Camera-type eye (tissue), 1 donor: ENCODE measurements at places on chromosomes 2 and 18. TPM values are rescaled to one million over a fixed set of nuclear protein-coding genes. Genes with fewer than 3 reads are reported as not detected.

MAB21L4 gene
- total RNA-seq = 0.77 TPM

BMP10 gene
- not detected for total RNA-seq

ZNG1B gene
- total RNA-seq = 59.5 TPM

IL1R2 gene
- total RNA-seq = 1.0 TPM

IL18RAP gene
- 0.33 TPM for total RNA-seq

ADAM23 gene
- 9.5 TPM for total RNA-seq

GBX2 gene
- total RNA-seq = 0.49 TPM

SFT2D3 gene
- 12.0 TPM for total RNA-seq

NT5C1B gene
- total RNA-seq = not detected

LBH gene
- 127 TPM for total RNA-seq

MEIS1 gene
- total RNA-seq = 159 TPM

ACADL gene
- total RNA-seq = 3.7 TPM

REG3G gene
- total RNA-seq = not detected

DSEL gene
- 32.9 TPM for total RNA-seq

PDE11A gene
- total RNA-seq = 4.4 TPM

ERCC3 gene
- 78.1 TPM for total RNA-seq

TNFRSF11A gene
- 3.9 TPM for total RNA-seq

LINC00305 gene
- not detected for total RNA-seq

VPS4B gene
- 41.8 TPM for total RNA-seq

C2orf66 gene
- total RNA-seq = 0.55 TPM

CYBRD1 gene
- total RNA-seq = 119 TPM

UGT1A8 gene
- total RNA-seq = not detected

ITPRIPL1 gene
- total RNA-seq = 5.7 TPM

SLC9A4 gene
- 0.55 TPM for total RNA-seq

FAM237A gene
- not detected for total RNA-seq

GKN1 gene
- total RNA-seq = not detected

AQP12B gene
- not detected for total RNA-seq

COL4A3 gene
- total RNA-seq = 15.6 TPM

EML6 gene
- total RNA-seq = 11.4 TPM

KIAA2012 gene
- total RNA-seq = not detected

RIT2 gene
- total RNA-seq = 0.38 TPM

TMEM185B gene
- 23.6 TPM for total RNA-seq

ASAP2 gene
- total RNA-seq = 54.6 TPM

ITGB1BP1 gene
- 55.0 TPM for total RNA-seq

LIMS3 gene
- total RNA-seq = 3.5 TPM

STEAP3 gene
- 2.6 TPM for total RNA-seq

TMEM247 gene
- total RNA-seq = not detected

HNRNPLL gene
- total RNA-seq = 120 TPM
